IMR-90 (cell line): ENCODE measurements at places on chromosomes 5 and 9. TPM values are rescaled to one million over a fixed set of nuclear protein-coding genes. Genes with fewer than 3 reads are reported as not detected.

The CCDC187 gene
- not detected in 2 replicates for total RNA-seq

The YTHDC2 gene
- total RNA-seq: 13.4 and 22.5 TPM in 2 replicates

The BOD1 gene
- total RNA-seq: 71.7 and 74.7 TPM in 2 replicates

The PCDHGA5 gene
- total RNA-seq: 1.7 and 2.0 TPM in 2 replicates

The CDKN2A gene
- total RNA-seq: 11.3 and 17.5 TPM in 2 replicates

The IFNA2 gene
- total RNA-seq: not detected in 2 replicates

The CCDC69 gene
- 0.36 and 0.56 TPM in 2 replicates for total RNA-seq

The GGTA1 gene
- total RNA-seq: not detected in 2 replicates

The HSPA9 gene
- 456 and 472 TPM in 2 replicates for total RNA-seq

The IL3 gene
- not detected in 2 replicates for total RNA-seq

The S100Z gene
- not detected in 2 replicates for total RNA-seq

The PLEKHG4B gene
- total RNA-seq: 1.1 TPM in 2 replicates

The GFI1B gene
- not detected in 2 replicates for total RNA-seq

The ISOC1 gene
- total RNA-seq: 10.8 and 18.9 TPM in 2 replicates

The HAND1 gene
- total RNA-seq: not detected in 2 replicates

The ADAMTS12 gene
- total RNA-seq: 49.2 and 51.3 TPM in 2 replicates

The GNA14 gene
- total RNA-seq: under 0.01 TPM in 1 of 2 replicates, not detected in the other

The ASB6 gene
- total RNA-seq: 9.4 and 9.7 TPM in 2 replicates

The SPATA31C1 gene
- not detected in 2 replicates for total RNA-seq

The WNT8A gene
- total RNA-seq: not detected in 2 replicates

The MARCOL gene
- not detected in 2 replicates for total RNA-seq

The PCDHGB4 gene
- 16.4 and 17.6 TPM in 2 replicates for total RNA-seq

The BAAT gene
- under 0.01 TPM in 1 of 2 replicates, not detected in the other for total RNA-seq

The SLC2A6 gene
- total RNA-seq: 2.9 and 3.1 TPM in 2 replicates

The UIMC1 gene
- total RNA-seq: 23.1 and 27.6 TPM in 2 replicates

The C9orf153 gene
- not detected in 2 replicates for total RNA-seq

The PCDHB13 gene
- total RNA-seq: 0.18 and 0.28 TPM in 2 replicates

The NR2F1-AS1 gene
- 12.5 and 17.8 TPM in 2 replicates for total RNA-seq

The PCDHGA6 gene
- total RNA-seq: 4.1 and 4.2 TPM in 2 replicates

The POLK gene
- 24.4 and 34.2 TPM in 2 replicates for total RNA-seq

The MRPS2 gene
- total RNA-seq: 53.1 and 54.4 TPM in 2 replicates

The ANXA1 gene
- total RNA-seq: 583 and 637 TPM in 2 replicates

The RAB3C gene
- total RNA-seq: not detected in 2 replicates

The AIF1L gene
- 0.18 and 0.28 TPM in 2 replicates for total RNA-seq

The STK32A gene
- under 0.01 and 0.18 TPM in 2 replicates for total RNA-seq

The SLCO6A1 gene
- not detected in 2 replicates for total RNA-seq

The EGFLAM gene
- total RNA-seq: 1.1 TPM in 2 replicates

The FREM1 gene
- total RNA-seq: under 0.01 TPM in 1 of 2 replicates, not detected in the other

The RIMOC1 gene
- total RNA-seq: 4.1 and 10.3 TPM in 2 replicates

The SMC5 gene
- 12.0 and 25.8 TPM in 2 replicates for total RNA-seq
